ENCODE measurements at places on chromosomes 12 and 14.

- DNase-seq: no peak
Measured at GRCh38 chr12:38328306-38328895, 11.8 kb downstream of the ALG10B start.

- DNase-seq: no peak
Measured at GRCh38 chr14:75499084-75499875, 23.0 kb upstream of the BATF start.

GRCh38 chr12:115203701-115204100 is 519.7 kb upstream of the TBX3 start:
- DNase-seq: no peak

DNA sequence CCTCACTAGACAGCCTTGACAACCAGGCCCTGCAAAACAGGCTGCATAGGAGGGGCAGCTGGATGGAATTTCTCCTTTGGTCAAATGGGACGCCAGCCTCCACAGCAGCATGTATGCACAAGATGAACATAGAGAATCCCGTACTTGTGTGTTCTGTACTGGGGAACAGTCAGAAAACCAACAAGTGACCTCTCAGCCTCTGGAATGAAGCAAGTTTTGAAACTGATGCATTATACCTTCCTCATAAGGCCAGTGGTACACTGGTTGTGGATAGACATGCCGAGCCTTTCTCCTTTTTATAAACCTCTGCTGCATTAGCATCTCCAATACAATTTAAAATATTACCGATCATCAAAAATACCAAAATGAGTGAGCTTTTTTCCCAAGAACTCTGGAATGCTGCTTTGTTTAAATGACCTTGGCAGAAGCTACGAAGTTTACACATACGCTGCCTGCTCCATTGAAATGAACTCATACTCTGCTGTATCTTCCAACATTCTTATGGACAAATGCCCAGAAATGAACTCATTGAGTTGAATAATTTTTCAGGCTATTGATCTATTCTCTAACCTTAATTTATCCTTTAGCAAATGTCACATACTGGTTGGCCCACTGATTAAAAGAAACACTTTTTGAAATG is 47.6 kb upstream of the FERMT2 start:
- no peak for DNase-seq

DNA sequence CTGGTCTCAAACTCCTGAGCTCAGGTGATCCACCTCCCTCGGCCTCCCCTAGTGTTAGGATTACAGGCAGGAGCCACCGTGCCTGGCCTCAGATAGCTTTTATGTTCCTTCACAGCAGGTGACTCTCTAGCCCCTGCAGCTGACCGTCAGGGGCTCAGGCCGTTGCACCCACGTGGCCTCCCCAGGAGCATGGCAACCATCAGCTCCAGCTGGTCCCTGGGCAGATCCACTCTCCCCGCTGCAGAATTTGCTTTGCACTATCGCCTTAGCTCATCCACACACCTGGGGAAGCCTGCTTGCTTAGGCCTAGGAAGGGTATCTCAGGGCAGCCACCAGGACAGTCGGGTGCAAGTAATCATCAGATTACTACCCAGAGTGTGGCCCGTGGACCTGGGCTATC is 62.6 kb downstream of the TSPAN9 start:
- DNase-seq: no peak

GRCh38 chr12:99004799-99005466 is 359.8 kb downstream of the APAF1 start:
- no peak for DNase-seq

DNA sequence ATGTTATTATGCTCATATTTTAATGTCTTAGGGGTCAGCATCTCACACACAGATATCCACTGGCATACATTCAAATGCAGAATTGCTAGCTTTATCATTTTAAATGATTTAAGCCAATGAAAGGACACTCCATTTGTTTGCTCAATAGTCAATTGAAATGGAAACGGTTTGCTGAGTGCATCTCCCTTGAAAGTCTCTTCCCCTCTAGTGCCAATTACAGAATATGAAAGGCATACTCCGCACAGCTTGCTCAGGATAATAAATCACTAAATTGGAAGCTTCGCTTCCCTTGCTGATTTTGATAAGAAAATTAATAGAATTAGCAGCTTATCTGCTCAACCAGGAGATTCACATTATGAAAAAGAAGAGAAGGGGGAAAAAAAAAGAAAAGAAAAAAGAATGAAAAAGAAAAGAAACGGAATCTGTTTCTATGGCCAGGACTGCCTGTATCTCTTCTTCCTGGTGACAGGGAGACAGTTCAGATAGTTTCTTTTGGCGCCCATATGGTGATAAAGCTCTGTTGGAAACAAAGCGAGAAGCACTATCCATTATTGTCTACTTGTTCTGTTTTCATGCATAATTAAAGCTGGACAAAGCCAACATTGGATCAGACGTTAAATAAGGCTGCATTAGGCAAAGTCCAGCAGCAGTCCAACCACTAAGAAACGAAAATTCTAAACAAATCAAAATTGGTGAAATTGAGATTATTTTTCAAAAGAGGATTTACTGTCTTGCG is 225.0 kb downstream of the GXYLT1 start:
- no peak for DNase-seq
